Activated CD4-positive, alpha-beta T cell treated with anti-CD3 and anti-CD28 coated beads, Interleukin-10, Interleukin-2, amounts not matched to agents 100 ng/mL and 50 ng/mL, durations not matched to agents 16 hours and 8 hours (primary cell): ENCODE measurements at places on chromosomes 3 and 15.

DNA sequence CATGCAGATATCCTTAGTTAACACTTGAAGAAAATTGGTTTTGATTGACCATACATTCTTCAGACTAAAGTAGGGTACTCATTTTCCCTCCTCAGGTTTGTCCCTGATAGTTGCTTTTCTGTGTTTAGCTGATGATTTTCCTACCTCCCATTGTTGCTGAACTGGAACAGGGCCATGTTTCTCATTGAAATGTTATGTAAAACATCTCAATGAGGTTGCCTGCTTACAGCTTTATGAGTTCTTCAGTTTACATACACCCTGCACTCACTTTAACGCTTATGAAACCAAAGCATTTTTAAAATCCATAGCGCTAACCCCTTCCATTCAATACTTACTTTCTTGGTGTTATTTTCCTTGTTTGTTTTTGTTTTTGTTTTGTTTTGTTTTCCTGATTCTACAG lies 61.9 kb downstream of the HMG20A start:
- no peak for DNase-seq

GRCh38 chr3:73549051-73549600 lies 75.6 kb downstream of the PDZRN3 start:
- no peak for DNase-seq

DNA sequence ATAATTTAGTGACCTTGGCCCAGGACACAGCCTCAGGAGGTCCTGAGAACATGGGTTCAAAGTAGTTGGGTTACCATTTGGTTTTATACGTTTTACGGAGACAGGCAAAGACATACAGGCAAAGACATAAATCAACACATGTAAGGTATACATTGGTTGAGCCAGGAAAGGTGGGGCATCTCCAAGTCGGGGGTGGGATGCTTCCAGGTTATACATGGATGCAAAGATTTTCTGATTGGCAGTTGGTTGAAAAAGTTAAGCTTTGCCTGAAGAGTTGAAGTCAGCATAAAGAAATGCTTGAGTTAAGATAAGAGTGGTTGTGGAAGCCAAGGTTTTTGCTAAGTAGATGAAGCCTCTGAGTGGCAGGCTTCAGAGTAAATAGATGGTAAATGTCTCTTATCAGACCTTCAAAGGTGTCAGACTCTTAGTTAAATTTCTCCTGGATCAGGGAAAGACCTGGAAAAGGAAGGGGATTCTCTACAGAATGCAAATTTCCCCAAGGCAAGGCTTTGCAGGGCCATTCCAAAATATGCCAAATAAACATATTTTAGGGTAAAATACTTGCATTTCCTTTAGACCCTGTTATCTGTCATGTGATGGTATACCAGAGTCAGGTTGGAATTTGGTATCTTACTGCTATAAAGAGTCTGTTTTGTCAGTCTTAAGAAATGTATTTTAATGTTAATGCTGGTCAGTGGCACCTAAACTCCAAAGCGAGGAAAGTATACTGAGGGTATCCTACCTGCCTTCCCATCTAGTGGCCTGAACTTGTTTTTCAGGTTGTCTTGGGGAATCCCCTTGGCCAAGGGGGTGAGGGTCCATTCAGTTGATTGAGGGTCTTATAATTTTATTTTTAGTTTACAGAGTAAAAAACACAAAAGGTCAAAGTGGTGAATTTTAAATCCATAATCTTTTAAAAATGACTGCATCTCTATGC lies 8.2 kb upstream of the PDHB start:
- no peak for DNase-seq

DNA sequence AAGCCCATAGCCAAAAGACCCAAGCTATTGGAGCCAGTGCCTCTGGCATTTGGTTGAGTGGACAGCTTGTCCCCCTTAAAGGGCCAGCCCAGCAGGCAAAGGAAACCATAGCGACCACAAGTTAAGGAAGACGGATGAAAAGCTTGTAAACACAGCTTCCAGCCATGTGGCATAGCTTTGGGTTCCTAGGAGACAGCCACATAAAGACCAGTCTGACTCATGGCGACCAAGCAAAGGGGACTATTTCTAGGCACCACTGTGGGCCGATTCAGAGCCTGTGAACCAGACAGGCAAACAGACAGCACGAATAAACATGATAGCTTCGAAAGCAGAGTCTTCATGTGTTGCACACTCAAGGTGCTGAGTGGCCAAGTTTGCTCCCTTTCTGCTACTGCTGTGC lies 30.5 kb upstream of the SRGAP3 start:
- DNase-seq = no peak
